ENCODE measurements at places on chromosomes 2 and 18.
A peak's percentile ranks its signal among the peaks of the same experiment; 100 is the strongest.

DNA sequence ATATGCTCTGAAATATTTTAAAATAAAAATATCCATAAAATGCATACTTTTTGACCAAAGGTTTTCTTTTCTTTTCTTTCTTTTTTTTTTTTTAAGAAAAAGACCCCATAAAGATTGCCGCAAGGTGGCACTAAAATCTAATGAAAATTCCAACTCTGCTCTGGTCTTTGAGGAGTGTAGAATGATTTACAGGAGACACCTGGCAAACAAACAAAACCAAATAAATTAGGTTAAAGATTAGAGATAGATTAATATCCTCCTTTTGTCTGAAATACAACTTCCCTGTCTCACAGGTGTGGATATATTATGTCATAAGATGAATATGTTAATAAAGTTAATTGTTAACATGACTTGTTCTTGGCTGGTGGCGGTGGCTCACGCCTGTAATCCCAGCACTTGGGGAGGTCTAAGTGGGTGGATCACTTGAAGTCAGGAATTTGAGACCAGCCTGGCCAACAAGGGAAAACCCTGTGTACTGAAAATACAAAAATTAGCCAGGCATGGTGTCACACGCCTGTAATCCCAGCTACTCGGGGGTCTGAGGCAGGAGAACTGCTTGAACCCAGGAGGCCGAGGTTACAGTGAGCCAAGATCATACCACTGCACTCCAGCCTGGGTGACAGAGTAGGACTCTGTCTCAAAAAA lies 3.5 kb upstream of the RHOB start:
- peak; percentile 13 for DNase-seq

- no peak for DNase-seq
These were observed 244.9 kb downstream of the IRS1 start for GRCh38 chr2:226554701-226555100.

- no peak for DNase-seq
These were observed 115.7 kb upstream of the KLF7 start for GRCh38 chr2:207281436-207281835.

- no peak for DNase-seq
These were observed 29.3 kb downstream of the FEZ2 start for GRCh38 chr2:36568516-36569246.

DNA sequence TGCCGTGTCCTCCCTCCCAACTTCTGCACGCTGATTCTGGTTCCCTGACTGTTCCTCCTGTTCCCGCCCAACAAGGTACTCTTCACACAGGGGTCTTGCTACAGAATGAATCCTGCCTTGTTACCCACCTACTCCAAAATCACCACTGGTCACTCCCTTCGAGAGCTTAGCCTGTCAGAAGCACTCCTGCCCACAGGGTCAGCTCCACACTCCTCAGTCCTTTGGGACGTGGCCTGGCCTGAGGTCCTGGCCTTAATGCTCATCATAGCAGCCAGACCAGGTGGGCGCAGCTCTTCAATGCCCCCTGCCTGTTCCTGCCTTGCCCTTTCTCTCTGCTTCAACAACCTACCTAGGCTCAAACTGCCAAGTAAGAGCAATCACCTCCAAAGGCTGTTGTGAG lies 27.8 kb upstream of the ID2 start:
- DNase-seq, result no peak

GRCh38 chr2:96260387-96261260 lies 5.2 kb downstream of the TMEM127 start:
- DNase-seq, result peak; percentile 10

DNA sequence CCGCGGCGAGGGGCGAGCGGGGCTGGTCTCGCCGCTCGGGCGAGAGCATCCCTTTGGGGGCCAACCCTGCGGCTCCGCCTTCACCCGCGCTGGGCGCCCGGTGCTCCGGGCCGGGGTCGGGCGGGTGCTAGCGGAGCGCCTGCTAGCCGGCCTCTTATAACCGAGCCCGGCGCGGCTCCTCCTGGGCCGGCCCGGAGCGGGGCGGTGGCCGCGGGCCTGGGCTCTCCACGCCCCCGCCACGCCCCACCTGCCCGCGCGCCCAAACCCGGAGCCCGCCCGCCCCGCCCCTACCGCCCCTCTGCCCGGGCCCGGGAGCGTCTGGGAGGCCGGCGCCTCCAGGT lies at the start of gene FOXI3:
TSS of gene FOXI3 (minus strand) at position 129 of the 341 bp plus-strand sequence. CDS start 158 bp downstream, outside the sequence.
- DNase-seq, result no peak

- no peak for DNase-seq
These were observed 177.5 kb downstream of the LPIN1 start for GRCh38 chr2:11923935-11924334.

DNA sequence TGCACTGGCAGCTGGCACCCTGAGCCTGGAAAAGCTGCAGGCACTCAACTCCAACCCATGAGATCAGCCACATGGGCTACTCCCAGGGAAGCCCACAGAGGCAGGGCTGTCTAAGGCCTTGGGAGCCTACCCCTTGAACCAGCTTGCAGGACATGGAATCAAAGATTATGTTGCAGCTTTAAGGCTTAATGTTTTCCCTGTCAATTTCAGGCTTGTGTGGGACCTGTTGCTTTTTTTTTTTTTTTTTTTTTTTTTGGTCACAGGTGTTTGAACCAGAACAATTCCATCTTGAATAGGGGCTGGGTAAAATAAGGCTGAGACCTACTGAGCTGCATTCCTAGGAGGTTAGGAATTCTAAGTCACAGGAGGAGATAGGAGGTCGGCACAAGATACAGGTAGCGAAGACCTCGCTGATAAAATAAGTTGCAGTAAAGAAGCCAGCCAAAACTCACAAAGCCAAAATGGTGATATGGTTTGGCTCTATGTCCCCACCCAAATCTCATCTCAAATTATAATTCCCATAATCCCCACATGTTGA lies 7.5 kb upstream of the IL1A start:
- no peak for DNase-seq

- DNase-seq, result no peak
These were observed 180.3 kb downstream of the GCA start for GRCh38 chr2:162524192-162524591.

DNA sequence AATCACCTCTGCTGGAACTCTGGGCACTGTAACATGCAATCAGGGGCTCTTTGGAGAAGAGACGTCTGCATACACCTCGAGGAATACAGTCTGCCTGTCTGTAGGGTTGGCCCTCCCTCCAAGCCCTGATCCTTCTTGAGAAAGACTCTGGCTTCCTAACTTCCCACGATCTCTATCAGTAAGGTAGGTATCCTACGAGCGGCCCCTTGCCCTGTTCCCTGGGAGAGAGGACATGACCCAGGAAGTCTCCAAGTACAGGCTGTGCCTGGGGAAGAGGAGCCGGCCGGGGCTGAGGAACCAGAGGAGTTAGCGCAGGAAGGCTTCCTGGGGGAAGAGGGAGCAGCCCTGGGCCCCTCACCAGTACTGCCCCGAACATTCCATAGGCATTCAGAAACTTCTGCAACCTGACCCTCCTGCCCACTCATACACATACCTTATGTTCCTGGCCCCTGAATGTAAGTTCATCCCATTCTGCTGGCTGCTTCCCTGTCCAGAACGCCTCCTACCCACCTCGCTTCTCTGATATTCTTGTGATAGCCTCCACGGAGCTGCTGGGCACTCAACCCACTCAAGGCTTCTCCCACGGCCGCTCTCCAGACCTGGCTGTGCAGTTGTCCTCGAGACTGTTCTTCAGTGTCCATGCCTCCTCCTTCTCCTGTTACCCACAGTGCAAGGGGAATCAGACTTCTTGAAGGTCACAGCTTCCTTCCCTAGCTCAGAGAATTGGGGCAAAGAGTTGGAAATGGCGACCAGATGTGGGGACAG lies 116.1 kb downstream of the CYP26B1 start:
- no peak for DNase-seq

DNA sequence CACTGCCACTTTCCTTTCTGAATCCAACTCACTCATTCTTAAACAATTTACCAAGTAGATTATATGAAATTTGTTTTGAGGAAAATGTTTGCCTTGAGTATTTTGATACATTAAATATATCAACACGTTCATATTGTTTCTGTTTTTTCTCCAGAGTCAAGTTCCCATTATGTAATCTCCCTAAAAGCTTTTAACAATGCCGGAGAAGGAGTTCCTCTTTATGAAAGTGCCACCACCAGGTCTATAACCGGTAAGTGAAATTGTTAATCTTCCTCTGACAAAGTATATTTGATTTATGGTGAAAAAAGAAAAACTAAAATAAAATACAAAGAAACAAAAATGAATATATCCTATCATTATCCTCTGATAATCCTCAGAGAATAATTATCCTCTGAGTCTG lies 838.6 kb downstream of the MBD2 start:
- no peak for DNase-seq

DNA sequence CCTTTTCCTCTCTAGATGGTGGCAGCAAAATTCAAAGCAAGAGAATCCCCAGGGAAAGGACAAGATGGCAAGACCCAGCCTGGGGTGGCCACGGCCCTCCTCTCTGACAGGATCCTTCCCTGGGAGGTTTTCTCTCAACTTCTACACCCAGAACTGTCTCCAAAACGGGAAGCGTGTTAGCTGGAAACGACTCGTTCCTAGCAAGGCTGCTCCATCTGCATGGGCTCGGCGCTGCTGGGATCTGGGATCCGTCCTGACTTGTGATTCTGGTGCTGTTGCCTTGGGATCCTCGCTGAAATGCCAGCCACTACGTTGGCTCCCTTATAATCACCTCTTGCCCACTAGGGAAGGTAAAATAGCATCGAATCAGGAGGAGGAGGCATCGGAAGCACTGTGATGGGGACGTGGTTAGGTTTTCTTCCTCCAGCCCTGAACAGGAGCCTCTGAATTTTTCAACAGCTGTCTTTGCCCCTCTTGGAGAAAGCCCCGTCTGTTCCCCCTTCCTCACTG lies 514.8 kb upstream of the MYT1L start:
- DNase-seq, result no peak

- DNase-seq, result no peak
These were observed 27.1 kb downstream of the SLC38A11 start for GRCh38 chr2:164928101-164928673.

DNA sequence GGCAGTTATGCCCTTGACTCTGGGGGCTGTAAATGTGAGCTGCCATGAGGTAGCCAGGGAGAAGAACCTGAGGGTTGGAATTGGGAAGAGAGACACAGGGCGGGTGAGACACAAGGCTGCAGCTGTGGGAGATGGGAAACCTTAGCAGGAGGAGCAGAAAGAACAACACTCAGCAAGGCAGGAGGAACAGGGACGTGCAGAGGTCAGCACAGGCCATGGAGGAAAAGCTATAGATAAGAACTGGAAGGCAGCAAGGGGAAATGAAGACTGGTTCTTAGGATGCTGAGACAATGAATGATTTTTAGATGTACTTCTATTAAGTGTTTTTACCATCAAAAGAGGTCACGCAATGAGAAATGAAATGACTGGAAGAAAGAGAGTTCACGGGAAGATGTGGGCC lies 80.2 kb downstream of the USP40 start:
- DNase-seq, result no peak
